ENCODE measurements at places on chromosomes 7 and 10.
A peak's percentile ranks its signal among the peaks of the same experiment; 100 is the strongest.

DNA sequence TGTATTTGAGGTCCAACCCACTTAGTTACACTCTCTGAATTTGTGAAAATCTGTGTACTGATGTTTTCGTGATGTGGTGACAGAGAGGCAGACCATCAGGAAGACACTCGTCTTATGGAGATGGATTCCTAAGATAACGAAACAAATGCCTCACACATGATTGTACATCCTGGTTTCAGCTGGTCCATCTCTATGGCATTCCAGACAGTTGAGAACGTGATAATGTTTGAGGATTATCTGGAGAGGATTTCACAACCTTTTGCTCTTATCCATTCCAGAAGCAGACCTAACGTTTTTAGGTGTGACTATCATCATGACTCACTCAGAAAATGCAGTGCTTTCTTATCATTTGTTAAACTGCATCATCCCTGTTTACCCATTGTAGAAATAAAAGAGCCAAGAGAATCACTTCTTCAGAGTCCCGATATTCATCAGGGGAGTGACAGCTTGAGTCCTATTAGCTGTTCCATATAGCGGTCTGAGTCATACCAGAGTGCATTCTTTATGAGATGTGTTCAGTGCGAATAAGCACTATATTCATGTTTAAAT lies 74.5 kb downstream of the BMPER start:
- no peak for DNase-seq

DNA sequence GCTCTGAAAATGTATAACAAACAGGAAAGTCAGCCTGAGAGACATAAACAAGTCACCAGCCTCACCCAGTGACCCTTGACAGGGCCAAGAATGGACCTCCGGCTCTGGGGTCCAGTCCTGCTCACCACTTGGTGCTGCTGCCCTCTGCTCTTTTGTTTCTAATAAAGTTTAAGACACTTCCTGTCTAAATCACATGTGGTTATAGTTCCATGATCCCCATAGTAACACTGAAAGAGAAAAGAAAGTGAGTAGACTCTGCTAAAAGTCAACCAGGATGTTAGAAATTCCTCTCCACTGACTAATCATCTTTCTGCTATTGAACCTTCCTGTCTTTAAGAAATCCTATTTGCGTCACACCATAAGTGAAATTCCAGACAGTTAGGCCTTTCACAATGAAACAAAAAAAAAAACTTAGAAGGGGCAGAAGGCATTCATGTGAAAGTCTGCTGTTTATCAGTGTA lies 179.2 kb upstream of the BET1 start:
- no peak for DNase-seq

GRCh38 chr7:4135301-4135700 lies 546.8 kb upstream of the FOXK1 start:
- no peak for DNase-seq

- DNase-seq = peak; percentile 89
These were observed at the start of gene NIPSNAP2 for GRCh38 chr7:55964261-55965099. TSS of gene NIPSNAP2 (plus strand) at chr7:55964585. CDS start at chr7:55964610, 25 bp downstream.

GRCh38 chr7:116018731-116019130 lies 11.8 kb downstream of the TFEC start:
- no peak for DNase-seq

GRCh38 chr10:32687546-32687945 lies 241.6 kb downstream of the CCDC7 start:
- no peak for DNase-seq

DNA sequence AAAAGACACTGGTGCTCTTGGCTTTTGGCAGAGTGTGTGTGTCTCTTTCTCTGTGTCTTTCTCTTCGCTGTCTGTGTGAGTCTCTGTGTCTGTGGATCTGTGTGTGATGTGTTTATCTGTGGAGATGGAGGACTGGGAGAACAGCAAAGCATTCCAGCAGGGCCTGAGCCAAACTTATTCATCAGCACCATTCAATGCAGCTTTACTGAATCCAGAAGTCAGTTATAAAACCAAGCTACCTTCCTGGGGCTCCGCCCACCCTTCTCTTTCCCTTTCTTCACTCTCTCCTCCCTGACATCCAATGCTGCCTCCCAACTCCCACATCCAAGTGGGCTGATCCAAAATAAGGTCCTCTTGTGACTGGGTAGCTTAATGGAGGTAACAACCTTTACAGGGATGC lies 3.9 kb downstream of the SGMS1 start:
- no peak for DNase-seq

DNA sequence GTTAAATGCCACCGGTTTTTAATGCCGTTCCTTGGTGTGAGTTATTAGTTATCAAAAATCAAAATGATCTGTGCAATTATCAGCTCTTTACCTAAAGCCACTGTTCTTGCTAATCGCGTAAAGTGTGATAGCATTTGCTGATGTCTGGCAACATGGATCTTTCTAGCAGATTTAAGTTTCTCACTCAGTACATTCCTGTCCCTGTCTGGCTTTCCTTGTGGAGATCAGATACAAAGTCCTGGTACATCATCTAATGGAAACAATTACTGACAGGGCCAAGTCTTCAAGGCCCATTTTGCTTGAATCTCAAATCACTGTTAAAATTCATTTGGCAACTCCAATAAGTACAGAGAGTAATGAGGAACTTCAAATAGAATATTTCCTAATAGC lies 755.7 kb downstream of the AUTS2 start:
- no peak for DNase-seq

DNA sequence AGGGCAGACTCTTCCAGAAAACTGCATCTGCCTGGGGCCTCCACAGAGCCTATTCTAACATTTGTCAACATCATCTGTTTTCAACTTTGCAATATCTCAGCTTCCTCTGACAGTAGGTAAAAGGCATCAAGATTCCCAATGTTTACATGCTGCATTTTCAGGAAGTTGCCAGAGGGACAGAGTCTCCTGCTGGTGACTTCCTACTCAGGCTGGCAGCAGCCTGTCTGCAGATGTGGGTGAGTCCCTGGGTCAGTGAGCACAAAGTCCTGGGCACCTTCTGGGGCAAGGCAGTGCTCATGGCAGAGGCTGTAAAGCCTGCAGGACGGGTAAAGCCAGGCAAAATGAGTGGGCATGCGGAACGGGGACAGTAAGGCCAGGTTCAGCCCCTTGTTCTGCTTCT lies 69.4 kb downstream of the EBF3 start:
- DNase-seq = no peak

DNA sequence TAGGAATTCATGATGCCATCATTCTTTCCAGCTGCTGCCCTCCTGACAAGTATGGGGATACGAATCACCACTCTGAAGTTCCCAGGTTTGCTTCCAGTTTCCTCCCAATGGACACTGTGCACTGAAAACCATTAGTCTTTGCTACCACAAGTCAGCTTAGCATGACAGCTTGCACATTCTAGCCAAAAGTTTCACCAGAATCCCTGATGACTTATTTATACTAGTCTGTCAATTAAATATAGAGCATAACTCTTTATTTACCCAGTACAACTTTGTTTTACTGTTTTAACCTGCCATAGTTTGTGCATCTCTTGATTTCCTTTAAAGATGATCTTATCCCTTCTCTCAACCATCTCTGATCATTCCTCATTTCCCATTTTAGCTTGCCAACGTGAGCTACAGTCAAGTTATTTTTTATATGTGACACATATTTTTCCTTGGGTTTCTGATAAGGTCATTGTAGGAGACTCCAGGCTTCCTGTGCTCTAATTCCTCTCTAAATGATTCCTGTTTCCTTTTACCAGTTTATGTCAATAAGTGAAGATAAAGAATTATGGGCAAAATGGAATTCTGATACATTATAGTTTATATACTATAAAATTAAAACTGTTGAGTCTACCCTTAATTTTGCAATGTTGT lies 167.5 kb upstream of the MEOX2 start:
- no peak for DNase-seq

DNA sequence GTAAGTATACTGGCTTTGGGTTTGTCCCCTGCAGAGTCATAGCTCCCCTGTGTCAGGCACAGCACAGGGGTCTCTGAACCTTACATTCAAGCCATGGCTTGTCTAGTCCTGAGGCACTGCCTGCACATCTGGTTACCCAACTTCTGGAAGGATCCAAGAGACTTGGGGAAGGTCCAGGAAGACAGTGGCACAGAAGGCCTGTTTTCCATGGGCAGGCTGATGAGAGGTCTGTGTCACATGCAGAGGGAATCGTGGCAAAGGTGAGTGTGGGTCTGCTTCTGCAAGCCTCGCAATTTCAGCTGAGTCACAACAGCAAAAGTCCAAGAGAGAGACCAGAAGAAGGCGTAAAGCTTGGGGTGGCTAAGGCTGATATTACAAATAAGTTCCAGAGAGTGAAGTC lies 28.4 kb upstream of the BMPR1A start:
- DNase-seq = no peak

DNA sequence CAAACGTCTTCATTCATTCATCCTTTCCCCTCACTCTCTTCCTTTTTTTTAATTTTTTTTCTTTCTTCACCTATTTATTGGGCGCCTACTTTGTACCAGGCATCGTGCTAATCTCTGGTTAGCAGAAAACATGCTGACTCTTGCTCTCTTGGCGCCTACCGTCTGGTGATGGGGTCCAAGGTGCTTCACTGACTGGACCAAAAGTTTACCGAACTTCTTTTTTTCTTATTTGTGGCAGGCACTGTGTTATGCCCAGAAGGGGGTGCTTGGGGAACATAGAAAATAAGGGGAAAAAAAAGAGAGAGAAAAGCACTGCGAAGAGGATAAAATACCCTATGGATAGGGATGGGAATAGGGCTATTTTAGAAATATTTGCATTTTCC lies 505 bp upstream of the FAM204A start:
- DNase-seq = no peak

DNA sequence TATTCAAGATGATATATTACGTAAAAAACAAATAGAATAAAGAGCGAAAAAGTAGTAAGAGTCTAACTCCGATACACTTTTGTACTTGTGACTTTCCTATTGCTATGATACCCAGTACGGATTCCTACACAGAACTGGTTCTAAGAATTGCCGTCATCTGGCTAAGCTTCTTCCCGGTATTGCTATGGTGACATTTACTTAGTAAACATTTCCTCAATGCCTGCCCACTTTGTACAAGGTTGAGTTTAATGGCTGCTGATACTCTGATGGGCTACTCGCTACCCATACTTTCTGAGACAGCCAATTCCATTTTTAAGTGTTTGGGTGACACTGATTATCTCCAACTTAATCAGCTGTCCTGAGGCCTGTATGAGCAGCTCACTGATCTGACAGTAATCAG lies 55.6 kb downstream of the OSBPL3 start:
- DNase-seq = no peak

DNA sequence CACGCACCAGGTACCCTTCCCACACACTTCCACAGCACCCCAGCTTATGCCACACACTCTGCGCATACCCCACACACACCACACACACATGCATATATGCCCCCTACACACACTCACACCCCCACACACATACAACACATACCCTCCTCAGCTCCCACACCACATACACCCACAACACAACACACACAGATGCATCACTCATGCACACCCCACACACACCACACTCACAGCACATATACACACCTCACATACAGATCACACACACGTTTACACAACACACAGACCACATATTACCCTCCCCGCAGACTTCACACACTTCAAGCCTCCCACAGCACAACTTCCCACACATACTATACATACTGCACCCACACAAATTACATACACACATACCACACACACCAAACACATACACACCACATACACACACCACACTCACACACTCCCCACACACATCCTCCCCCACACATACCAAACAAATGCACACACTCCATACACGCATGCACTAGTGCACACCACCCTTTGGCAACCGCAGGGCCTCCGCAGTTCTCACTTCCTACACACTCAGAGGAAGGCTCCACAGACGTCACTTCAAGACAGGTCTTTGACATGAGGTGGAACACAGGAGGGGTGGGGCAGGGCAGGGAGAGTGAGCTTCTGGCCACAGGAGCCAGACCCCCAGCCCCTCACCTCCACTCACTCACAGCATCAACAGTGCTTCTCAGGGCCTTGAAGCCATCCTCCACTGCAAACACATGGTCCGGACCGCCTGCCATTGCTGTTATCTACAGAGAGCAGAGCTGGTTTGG lies 18.5 kb upstream of the ANTXRL start:
- peak; percentile 50 for DNase-seq

- no peak for DNase-seq
These were observed 221.7 kb upstream of the LYZL1 start for GRCh38 chr10:29067161-29067560.

- peak; percentile 84 for DNase-seq
These were observed 600 bp downstream of the SIRT1 start for GRCh38 chr10:67884842-67885670.

GRCh38 chr10:102927311-102928010 lies 9.4 kb downstream of the CNNM2 start:
- no peak for DNase-seq

DNA sequence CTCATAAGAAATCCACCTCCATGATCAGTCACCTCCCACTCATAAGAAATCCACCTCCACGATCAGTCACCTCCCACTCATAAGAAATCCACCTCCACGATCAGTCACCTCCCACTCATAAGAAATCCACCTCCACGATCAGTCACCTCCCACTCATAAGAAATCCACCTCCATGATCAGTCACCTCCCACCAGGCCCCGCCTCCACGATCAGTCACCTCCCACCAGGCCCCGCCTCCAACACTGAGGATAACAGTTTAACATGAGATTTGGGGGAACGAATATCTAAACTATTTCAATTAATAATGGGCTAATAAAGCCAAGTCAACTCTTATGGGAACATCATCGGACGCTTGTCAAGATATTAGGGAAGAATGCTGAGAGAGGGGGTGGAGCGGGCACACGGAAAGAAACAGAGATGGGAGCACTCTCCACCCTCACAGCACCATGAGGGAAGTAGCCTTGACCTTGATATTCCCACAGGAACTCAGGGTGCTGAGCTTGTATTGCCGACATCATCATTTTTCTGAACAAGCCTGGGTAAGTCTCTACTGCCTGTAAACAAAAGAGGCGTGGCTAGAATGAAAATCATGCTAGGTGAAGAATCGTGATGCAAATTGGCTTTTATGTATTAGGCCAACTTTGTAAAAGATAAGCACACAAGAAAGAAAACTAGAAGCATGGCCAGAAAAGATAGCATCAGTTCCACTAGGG lies 303.5 kb upstream of the KLF6 start:
- no peak for DNase-seq
